Cerebellar nuclear complex (tissue), 1 donor: ENCODE measurements at places on chromosomes 2 and 18.

GRCh38 chr2:37669446-37669845 lies 2.0 kb downstream of the CDC42EP3 start:
- DNase-seq = no peak

DNA sequence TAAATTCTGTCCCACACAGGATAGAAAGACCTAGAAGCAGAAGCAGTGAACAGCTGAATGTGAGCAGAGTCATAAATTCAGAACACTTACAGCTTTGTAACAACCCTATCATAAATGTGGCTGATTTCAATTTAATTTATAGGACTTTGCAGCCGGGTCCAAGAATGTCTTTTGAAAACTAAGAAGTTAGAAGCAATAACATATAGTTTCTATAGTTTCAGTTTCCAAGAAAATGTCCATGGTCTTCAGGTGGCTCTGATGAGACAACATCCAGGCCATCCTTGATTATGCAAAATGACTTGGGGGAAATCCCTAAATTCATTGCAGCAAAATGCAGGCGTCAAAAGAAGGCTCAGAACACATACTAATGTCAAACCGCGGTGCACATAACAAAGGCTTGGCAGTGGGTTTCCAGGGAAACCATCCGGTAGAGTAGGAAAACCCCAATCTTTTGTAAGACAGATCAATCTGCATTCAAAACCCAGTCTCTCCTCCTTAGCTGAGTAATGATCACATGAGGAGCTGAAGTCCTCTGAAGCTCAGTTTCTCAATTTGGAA lies 442.2 kb upstream of the ID2 start:
- DNase-seq = no peak

DNA sequence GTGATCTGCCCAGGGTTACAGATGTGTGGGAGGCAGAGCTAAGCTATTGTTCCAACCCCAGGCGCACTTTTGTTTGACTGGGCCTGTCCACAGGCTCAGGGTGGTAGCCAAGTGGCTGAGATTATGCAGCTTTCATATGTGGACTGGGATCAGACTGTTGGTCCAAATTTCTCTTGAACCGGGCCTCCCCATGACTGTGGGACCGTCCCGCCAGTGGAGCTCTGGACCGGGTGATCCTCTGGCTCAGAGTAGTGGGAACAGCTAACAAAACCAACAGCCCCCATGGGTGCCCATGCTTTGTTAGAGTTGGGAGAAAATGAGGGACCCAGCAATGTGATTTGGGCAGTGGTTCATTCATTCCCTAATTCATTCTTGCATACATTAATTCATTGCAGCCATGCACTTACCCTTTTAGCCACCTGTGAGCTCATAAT lies 86.8 kb upstream of the HS6ST1 start:
- no peak for DNase-seq

- DNase-seq = no peak
Measured at GRCh38 chr18:13481820-13482617, 244.3 kb downstream of the FAM210A start.

- DNase-seq = no peak
Measured at GRCh38 chr2:36568516-36569246, 29.3 kb downstream of the FEZ2 start.

- no peak for DNase-seq
Measured at GRCh38 chr2:8761529-8762164, 75.8 kb downstream of the KIDINS220 start.

GRCh38 chr18:49228187-49228586 lies 232.3 kb downstream of the DYM start:
- DNase-seq = no peak

- no peak for DNase-seq
Measured at GRCh38 chr2:23532391-23533337, 147.7 kb downstream of the KLHL29 start.

GRCh38 chr2:157894694-157895435 lies 18.7 kb upstream of the ACVR1 start:
- no peak for DNase-seq

DNA sequence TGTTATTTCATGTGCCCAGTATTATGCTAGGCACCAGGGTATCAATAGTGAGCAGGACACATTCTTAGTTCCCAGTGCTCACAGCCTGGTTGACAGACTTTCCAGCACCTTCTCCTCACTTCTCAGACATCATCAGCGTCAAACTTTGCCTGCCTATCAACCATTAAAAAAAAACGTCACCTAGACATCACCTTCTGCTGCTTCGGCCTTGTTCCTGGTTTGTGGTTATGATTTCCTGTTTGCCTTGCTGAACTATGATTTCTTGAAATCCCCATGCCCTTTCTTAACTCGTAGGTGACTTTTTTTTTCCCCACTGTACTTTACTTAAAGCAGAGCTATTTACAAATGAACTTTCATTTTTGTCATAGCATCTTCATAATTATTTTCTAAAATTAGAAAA lies 60.4 kb upstream of the NABP1 start:
- DNase-seq = no peak

DNA sequence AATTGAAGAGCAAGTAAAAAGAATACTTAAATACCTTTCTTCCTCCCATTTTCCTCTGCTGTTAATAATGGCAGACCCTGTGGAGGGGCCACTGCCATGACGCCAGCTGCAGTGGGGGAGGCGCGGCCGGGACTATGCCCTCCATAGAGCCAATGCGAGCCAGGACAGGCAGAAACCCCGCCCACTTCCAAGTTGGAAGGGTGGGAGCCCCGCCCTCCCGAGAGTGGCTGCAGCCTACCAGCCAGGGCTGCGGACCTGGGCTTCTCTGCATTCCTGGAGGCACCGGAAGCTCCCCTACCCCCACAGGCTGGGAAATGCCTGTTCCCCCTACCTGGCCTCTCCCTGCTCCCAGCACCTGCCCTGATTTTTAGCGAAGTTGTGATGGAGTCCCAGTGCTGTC lies 439.4 kb upstream of the CDH19 start:
- DNase-seq = no peak

DNA sequence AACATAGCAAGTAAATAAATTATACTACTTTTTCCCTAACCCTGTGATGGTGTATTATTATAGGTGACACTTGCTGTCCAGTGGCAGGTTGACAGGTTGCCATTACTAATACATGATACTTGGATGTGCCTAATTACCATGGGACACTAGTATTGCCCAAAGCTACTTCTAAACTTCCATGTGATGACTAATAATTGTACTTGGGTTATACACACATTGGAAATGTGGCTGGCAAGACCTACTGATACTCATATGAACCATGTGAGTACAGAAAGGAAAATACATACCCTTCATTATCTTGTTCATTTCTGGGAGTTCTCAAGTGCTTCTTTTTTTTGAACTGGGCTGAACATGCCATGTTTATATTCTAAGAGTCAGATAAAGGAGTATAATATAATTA lies 156.4 kb downstream of the IKZF2 start:
- no peak for DNase-seq
